NCI-H1930 (cell line): ENCODE measurements at places on chromosomes 3 and 15.

GRCh38 chr3:139506766-139507165 lies 30.4 kb upstream of the RBP2 start:
- DNase-seq = no peak

DNA sequence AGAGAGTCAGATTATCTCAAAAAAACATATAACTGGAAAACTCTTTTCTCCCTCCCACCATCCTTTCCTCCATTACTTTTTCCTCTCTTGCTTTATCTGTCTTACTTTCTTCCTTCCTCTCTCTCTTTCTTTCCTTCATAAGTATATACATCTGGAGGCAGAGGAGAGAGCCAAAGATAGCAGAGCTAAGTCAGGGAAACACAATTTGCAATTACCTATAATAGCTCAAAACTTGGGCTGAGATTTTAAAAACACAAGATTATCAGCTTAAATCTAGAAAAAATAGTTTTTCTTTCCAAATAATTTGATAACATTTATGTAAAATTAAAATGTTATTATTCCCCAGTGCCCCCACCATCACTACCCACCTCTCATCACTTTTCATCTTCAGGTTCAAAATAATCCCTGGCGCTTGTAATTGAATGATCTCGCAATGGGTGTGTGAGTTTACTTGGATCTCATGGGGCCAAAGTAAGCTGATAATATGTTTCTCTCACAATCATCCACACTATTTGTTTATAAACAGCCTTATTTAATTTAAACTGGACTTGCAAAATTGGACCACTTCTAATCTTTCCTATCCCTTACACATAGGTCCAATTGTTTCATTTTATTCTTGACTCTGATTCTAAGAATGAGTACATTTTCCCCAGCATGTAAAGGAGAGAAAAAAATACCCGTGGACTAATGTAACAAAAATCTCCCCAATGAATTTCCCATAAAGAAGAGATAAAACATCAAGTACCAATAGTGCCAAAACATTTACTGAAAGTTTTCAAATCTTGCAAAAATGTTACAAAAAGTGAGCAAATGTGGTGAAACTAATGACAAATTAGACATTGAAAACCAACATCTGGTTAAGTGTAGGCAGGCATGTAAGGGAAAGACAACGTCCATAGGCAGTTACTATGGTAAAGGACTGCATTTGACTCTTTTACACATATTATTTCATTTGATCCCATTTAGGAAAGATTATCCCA lies 236.9 kb downstream of the DTWD1 start:
- no peak for DNase-seq

DNA sequence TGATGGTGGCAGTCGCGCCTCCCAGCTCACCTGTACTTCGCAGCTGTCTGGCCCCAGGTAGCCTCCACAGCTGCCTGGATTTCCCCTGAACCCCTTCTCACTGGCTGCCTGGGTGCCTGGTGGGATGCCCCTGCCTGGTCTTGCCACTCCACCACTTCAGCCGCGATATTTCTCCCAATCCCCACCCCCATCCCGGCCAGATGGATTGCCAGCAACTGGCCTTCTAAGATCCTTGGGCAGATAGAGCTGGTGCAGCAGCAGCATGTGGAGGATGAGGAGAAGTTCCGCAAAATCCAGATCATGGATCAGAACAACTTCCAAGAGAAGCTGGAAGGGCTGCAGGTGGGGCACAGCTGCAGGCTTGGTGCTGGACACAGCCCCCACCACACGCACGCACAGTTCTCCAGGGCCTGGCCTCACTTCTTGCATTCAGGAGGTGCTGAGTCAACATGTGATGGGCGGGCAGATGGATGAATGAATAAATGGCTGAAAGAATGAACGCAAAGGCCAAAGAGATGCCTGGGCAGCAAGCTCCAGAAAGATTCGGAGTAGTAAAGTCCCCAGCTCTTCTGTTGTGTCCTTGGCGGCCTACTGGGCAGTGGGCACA lies 35.7 kb downstream of the DNAH1 start:
- no peak for DNase-seq

- no peak for DNase-seq
Measured at GRCh38 chr3:171602072-171602471, 141.9 kb upstream of the TNIK start.

DNA sequence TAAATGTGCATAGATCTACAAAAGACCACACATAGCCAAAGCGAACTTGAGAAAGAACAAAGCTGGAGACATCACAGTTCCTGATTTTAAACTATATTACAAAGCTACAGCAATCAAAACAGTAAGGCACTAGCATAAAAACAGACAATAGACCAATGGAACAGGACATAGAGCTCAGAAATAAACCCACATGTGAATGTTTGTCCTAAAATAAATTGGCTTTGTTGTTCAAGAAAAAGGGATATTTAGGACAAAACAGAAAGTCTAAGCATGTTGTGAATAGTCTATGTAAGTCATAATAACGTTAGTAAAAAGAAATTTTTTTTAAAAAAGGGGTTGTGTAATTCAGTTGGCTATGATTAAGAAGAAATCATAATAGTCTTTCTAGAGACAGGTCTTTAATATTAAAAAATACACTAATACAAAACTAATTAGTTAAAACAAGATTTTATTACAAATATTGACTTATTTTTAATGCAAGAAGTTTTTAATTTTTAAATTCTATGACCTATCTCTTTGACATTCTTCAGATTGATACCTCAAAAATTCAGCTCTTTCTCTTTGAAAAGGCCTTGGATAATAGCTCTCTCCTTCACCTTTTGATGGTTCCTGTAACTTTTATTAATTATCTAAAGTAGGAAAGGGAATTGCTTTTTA lies 11.6 kb downstream of the TMEM212 start:
- DNase-seq = no peak

DNA sequence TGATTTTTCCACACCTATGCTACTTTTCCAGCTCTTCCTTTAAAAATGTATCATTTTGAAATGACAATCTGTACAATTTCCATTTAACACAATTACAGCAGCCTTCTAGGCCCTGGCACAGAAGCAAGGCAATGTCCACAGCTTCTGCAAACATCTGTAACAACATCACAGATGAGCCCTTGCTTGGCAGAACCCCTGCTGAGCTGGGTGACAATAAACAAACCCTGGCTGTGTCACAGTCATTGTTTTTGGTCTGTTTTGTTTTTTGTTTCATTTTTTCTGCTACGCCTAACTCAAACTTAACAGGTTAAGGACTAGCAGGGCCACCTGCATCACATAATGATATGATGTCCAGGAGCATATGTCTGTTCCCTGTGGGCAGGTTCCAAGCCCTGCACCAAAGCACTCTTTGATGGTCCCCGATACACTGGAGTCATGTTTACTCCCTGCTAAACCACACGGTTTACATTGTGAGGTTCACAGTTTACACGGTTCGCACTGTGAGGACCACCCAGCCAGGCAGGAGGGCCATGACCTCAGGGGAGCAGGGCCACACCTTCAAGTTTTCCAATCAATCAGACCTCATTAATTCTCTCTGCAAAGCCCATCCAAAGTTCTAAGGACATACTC lies 186.8 kb upstream of the CHRNA7 start:
- DNase-seq = no peak

- no peak for DNase-seq
Measured at GRCh38 chr3:74676-75243, 121.8 kb upstream of the CHL1 start.

GRCh38 chr3:151707216-151707615 lies 26.5 kb upstream of the AADACL2 start:
- no peak for DNase-seq

- no peak for DNase-seq
Measured at GRCh38 chr3:191426311-191426710, 34.7 kb upstream of the PYDC2 start.

GRCh38 chr3:165505657-165506056 lies 309.5 kb upstream of the SLITRK3 start:
- no peak for DNase-seq

GRCh38 chr3:67305922-67306321 lies 307.8 kb downstream of the KBTBD8 start:
- DNase-seq = no peak

DNA sequence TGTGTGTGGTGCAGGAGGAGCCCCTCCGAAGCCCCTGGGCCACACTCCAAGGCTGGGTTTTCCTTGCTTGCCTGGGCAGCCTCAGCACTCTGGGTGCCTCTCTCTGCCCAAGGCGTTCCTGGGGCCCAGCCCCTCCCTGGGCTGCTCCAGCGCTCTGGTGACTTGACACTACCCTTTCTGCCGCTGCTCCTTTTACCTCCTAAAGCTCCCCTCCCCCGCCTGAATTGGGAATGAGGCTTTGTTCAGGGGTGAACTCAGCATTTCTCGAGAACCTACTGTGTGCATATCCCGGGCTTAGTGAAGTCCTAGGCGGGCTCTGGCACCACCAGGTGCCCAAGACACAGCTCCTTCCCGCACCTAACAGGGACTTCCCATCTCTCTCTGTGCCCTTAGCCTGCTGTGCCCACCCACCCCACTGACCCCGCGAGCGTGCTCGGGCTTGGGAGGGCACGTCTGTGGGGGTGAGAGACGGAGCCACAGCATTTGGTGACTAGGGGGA lies 1.2 kb upstream of the BAHD1 start:
- DNase-seq = no peak

DNA sequence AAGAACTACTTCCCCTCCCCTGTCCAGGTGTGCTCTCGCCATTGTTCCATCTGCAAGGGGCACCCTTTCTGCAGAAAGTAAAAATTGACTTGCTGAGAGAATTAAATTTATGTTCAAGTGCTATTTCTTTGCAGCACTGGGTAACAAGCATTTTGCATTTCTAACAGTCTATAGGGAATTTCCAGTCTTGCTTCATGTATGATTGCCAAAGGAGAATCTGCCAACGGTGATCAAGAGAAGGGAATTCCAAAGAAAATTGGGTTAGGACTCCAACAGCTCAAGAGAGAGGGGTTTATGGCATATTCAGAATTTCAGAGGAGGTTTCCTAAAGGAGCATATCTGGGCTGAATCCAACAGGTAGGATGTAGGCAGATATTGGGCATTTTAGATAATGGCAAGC lies 136.7 kb upstream of the WNT5A start:
- no peak for DNase-seq

GRCh38 chr15:64010719-64011118 lies 35.6 kb downstream of the DAPK2 start:
- no peak for DNase-seq

GRCh38 chr15:36449084-36449661 lies 130.3 kb upstream of the CDIN1 start:
- DNase-seq = no peak

GRCh38 chr15:76209942-76210341 lies 101.3 kb downstream of the ETFA start:
- no peak for DNase-seq

DNA sequence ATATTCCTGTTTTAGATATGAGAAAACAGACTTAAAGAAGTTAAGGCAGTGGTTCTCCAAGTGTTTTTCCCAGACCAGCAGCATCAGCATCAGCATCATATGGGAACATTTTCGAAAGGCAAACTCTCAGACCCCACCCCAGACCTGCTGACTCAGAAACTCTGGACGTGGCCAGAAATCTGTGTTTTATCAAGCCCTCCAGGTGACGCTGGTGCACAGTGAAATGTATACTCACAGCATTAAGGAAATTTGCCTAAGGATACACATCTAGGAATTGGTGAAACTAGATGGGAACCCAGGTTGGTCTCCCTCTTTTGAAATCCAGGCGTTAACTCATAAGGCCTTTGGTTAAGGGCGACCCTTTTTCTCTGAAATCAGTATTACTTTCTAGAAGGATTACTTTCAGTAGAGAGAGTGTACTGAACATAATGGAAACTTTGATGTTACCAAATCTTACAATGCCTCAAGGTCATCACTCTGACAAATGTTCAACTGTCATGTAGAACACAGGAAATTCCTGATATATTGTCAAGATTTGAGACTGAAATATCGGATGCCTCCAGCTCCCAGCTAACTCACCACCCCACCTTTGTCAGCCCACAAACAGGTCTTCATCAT lies 910.2 kb downstream of the ROBO1 start:
- no peak for DNase-seq

GRCh38 chr15:84661001-84661400 lies 3.0 kb upstream of the NMB start:
- DNase-seq = no peak

GRCh38 chr3:162729686-162730085 lies 1233.1 kb downstream of the OTOL1 start:
- DNase-seq = no peak

DNA sequence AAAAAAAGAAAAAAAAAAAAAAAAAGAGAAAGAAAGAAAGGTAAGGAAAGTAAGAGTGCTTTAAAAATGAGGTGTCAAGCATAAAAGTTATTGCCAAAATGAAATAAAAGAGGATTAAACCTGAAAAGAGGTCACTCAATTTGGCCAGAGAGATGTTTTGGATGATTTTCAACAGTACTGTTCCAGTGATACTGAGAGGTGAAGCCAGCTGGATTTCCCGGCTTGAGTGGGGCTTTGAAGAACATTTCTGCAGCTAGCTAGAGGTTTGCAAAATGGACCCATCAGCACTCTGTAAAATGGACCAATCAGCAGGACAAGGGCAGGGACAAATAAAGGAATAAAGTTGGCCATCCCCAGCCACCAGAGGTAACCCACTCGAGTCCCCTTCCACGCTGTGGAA lies 128.5 kb downstream of the LSAMP start:
- DNase-seq = no peak

DNA sequence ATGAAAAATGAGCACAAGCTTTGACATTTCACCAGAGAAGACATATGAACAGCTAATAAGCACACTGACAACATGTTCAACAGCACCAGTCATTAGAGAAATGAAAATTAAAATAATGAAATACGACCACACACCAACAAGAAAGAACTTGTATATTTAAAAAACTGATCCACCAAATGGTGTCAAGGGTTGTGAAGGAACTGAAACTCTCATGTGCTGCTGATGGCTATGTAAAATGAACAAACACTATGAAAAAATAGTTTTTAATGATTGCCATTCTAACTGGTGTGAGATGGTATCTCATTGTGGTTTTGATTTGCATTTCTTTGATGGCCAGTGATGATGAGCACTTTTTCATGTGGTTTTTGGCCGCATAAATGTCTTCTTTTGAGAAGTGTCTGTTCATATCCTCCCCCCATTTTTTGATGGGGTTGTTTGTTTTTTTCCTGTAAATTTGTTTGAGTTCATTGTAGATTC lies 193.8 kb downstream of the SCAPER start:
- no peak for DNase-seq

DNA sequence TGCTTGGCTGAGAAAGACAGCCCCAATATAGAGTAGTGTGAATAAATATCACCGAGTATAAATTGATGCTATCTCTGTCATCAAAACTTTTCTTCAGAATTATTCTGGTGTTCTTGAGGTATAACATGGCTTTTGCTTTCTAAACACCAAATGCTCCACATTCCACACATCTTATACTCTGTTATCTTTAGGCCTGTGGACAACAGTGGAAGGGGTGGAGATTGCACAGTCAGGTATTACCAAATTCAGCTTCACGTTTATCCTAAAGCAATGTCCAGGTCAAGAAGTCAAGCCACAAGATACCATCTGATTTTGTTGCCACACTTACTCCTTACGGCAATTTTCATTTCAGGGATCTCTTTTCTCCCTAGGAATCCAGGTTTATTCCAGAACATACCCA lies 394.8 kb downstream of the SI start:
- DNase-seq = no peak

- DNase-seq = no peak
Measured at GRCh38 chr3:70095260-70095659, 95.7 kb downstream of the SAMMSON start.

- no peak for DNase-seq
Measured at GRCh38 chr3:177411201-177411600, 213.9 kb upstream of the TBL1XR1 start.
